Muscle of arm (tissue), 14 donors: ENCODE measurements at places on chromosomes 11 and 22.

DNA sequence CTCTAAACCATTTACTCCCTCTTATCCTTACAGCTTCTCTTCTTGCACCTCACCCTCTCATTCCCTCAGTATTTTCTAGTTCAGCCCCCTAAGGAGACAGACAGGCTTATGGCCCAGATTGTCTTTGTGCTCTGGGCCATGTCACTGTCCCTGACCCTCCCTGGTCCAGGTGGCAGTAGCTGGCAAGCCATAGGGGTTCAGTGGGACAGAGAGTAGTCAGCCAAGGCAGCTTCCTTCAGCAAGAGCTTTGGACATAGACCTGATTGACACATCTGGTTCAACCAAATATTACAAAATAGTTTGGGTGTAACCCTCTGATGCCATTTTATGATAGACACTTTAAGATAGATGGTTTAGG, 53.9 kb downstream of the NCAM1 start:
- no peak for DNase-seq

- no peak for DNase-seq
These were observed 169.8 kb downstream of the SPON1 start for GRCh38 chr11:14132312-14132711.

- DNase-seq: no peak
These were observed 87.8 kb downstream of the CEP164 start for GRCh38 chr11:117415358-117415896.

DNA sequence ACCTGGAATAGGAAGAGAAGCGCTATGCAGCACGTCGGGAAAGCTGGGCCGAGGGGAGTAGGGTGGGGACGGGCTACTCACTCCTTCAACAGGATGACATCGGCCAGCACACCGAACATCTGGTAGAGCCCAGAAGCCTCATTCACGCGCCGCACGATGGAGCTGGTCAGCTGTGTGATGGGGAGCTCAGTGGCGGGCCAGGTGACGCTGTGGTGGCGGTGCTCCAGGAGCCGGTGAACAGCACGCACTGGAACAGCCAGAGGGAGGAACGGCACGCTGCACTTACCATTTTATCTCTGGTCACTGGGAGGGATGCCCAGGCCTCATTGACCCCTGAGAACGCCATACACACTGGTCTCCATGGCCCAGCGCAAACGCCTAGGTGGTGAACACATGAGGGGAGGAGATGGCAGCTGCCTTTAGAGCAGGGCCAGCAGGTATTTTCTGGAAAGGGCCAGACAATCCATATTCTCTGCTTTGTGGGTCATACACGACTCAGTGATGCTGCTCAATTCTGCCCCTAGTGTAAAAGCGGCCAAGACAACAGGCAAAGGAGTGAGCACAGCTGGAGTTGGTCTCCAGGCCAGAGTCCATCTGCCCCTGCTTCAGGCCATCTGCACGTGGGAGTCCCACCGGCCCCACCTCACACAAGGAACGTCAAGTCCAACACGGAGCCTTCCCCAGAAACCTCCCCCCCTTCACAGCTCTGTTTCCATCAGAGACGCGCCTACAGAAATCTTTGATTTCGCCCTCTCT, 8.8 kb downstream of the FOXRED2 start:
- no peak for DNase-seq

DNA sequence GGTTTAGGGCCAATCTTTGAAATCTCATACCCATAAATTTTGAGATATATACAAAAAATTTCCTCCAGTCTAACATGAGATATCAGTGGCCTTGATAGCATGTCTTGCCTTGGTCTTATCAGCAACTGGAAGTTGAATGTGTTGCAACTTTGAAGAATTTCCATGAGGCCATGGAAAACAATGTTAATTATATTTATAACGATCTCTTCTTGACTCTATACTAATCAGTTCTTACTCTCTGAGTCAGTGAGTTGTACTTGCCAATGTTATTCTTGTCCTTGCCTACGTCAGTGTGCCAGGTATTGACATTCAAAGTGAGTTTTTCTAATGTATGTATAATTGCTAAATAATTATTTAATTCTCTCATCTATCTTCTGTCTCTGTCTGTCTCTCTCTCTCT, 535.1 kb downstream of the KCNA4 start:
- no peak for DNase-seq

DNA sequence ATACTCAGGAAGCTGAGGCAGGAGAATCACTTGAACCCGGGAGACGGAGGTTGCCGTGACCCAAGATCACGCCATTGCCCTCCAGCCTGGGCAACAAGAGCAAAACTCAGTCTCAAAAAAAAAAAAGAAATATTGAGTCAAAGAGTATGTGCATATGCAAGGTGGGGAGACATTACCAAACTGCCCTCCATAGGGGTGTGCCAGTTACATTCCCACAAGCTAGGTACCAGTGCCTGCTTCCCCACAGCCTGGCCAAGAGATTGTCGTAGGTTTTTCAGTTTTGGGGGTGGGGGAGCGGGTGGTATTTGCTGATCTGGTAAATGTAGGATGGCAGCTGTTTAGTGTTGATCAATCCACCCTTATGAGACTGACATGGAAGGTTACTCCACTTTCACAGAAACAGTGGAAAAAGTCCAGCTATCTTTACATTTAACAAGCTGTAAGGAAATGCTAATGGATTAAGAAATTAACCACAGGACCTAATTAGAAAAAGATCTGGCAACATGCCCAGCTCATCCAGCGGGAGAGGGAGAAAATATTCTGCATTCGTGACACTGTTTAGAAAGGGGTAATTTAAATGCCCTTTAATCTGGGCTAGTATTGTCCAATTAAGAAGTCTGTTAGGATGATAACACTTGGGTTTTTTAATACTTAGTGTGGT, 89.4 kb downstream of the PACS1 start:
- no peak for DNase-seq

- no peak for DNase-seq
These were observed 1.5 kb downstream of the JAM3 start for GRCh38 chr11:134070342-134070845.

DNA sequence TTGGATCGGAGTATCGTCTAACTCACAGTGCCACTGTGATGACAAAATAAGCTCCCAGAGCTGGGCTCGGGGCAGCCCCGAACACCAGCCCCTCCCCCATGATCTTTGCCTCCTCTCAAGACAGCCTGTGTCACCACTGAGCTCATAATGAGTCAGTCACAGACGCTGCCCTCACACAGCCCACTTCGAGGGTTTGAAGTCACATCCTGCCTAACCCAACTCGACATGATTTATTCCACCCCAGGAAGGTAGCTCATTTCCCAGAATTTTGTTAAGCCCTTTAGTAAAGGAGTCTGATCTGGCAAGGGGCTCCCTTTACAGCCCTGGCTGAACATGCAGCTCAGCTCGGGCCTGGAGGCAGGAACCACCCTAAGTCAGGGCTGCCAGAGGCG, 22.8 kb downstream of the MYH9 start:
- DNase-seq: no peak

GRCh38 chr11:15494740-15495139, 380.0 kb downstream of the INSC start:
- no peak for DNase-seq

- no peak for DNase-seq
These were observed 64.0 kb upstream of the TNRC6B start for GRCh38 chr22:40113696-40114095.

GRCh38 chr11:68362801-68363379, 50.5 kb downstream of the LRP5 start:
- DNase-seq: no peak
